ENCODE measurements at places on chromosomes 5 and 9. TPM values are rescaled to one million over a fixed set of nuclear protein-coding genes. Genes with fewer than 3 reads are reported as not detected.

- peak; percentile 67 for DNase-seq
Observed at GRCh38 chr9:96150324-96151227, 151.4 kb downstream of the HSD17B3 start.

GRCh38 chr5:168987543-168988300 is 313.2 kb downstream of the SLIT3 start:
- DNase-seq = peak; percentile 27

DNA sequence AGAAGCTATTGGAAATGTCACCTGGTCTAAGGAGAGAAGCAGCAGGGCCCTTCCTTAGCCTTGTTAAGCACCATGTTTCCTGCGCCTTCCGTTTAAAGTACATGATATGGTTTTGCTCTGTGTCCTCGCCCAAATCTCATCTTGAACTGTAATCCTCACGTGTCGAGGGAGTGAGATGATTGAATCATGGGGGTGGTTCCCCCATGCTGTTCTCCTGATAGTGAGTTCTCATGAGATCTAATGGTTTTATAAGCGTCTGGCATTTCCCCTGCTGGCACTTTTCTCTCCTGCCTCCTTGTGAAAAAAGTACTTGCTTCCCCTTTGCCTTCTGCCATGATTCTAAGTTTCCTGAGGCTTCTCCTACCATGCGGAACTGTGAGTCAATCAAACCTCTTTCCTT is 49.7 kb downstream of the PRDM6 start:
- no peak for DNase-seq

The DDX4 gene
- not detected for total RNA-seq

The SLC6A19 gene
- total RNA-seq = not detected
